CD4-positive, CD25-positive, alpha-beta regulatory T cell (primary cell): ENCODE measurements at places on chromosomes 16 and 17.
A peak's percentile ranks its signal among the peaks of the same experiment; 100 is the strongest.

GRCh38 chr16:85424260-85425073 lies 188.7 kb upstream of the GSE1 start:
- DNase-seq: no peak
- no peaks in the 10 kb centered on the region for H3K27me3 ChIP-seq
- H3K27ac ChIP-seq: no peak overlapping the region
- H3K4me3 ChIP-seq: no peak overlapping the region
- H3K36me3 ChIP-seq: no peaks in the 10 kb centered on the region
- no peaks in the 10 kb centered on the region for H3K4me1 ChIP-seq

DNA sequence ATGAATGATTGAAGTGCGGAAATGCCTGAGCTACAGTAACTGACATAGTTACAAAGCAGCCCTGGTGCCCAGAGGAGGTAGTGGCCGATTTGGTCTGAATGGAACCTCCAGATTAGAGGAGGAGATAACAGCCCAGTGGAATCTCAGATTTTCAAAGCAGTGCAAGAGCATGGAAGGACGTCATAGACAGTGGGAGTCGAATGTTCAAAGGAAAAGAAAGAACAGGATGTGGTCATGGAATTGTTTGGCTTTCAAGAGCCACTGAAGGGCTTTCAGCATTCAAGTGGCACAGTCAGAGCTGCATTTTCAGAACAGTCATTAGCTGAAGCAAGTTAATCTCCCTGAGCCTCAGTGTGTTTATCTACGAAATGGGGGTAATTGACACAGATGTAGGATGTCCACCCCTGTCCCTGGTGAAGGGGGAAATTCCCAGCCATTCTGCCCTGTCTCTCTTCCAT lies 104.6 kb upstream of the CACNG3 start:
- peak overlapping the region; percentile 34 for H3K4me3 ChIP-seq
- no peak overlapping the region for H3K27ac ChIP-seq
- peaks cover 15% of the 10 kb centered on the region for H3K4me1 ChIP-seq
- no peak for DNase-seq

GRCh38 chr16:81532491-81533174 lies 88.0 kb downstream of the CMIP start:
- DNase-seq: no peak
- H3K27ac ChIP-seq: no peak overlapping the region
- peaks cover 5% of the 10 kb centered on the region for H3K36me3 ChIP-seq
- H3K4me3 ChIP-seq: no peak overlapping the region

DNA sequence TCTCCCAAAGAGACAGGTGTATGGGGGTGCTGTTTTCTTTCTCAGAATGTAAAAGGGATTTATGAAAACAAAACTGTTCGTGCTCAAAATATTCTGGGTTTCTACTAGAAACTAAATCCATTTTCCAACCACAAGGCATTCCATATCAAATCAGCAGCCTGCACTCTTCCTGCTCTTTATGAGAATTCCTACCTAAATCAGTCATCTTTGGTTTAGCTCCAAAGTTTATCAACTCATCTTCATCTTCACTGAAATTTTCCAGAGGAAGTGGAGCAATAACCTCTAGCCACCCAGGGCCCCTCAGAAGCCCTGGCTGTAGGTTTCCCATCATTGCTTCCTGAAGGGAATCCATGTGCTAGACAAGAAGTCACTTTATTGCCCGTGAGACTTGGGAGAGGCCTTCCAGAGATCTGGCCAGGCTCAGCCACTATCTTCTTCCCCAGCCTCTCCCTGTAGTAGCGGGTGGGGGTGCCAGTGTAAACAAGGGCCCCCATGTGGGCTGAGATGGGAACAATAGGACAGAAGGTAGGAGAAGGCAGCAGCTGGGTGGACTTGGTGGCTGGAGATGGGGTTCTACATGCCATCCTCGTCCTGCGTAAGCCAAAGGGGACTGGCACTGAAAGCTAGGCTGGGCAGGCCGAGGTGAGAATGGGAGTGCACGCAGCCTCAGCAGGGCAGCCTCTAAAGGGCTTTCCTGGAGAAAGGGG lies 22.0 kb upstream of the ALDH3A1 start:
- no peak overlapping the region for H3K27ac ChIP-seq
- peaks cover 62% of the 10 kb centered on the region for H3K4me1 ChIP-seq
- no peaks in the 10 kb centered on the region for H3K27me3 ChIP-seq
- DNase-seq: no peak

DNA sequence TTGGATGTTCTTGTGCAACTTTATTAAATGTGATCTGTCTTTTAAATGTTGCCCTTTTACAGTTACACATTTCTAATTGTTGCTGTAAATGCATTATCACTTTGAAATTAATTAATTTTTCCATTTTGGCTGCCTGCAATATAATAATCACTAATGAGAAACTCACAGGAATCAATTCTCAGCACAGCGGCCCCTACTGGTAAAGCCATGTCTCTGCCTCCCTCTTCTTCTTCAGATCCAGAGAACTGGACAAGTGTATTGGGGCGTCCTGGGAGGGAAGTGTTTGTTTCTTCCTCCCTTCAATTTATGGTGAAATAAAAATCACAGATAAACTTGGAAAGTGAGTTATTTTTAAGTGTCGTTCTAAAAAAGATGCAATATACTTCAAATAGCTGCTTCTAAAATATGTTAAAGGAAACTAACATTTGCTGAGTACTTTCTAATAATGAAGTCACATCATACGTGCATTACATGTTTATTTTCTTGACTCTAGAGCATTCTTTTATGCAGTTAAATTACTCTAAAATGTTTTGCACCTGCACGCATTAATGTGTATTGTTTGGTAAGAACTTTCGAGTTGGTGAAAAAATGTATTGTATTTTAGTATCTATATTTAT lies 338.0 kb downstream of the WWOX start:
- H3K27ac ChIP-seq: no peak overlapping the region
- H3K4me3 ChIP-seq: no peak overlapping the region
- H3K36me3 ChIP-seq: no peaks in the 10 kb centered on the region

DNA sequence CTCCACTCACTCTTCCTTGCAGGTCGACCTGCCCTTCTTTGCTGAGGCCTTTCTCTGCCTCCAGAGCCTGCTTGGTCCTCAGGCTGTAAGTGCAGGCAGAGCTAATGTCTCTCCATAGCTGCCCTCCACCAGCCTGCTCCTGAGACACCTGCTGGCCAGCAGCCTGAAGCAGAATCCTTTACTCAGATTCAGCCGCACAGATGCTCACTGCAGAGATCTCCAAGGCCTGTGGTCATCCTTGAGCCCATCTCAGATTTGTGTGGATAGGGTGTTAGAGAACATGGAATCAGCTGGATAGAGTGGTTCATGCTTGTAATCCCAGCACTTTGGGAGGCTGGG lies 11.5 kb downstream of the DEXI start:
- no peak overlapping the region for H3K4me3 ChIP-seq
- H3K36me3 ChIP-seq: peaks cover 42% of the 10 kb centered on the region
- no peak overlapping the region for H3K27ac ChIP-seq

- H3K27me3 ChIP-seq: no peaks in the 10 kb centered on the region
- no peaks in the 10 kb centered on the region for H3K4me1 ChIP-seq
- no peak overlapping the region for H3K4me3 ChIP-seq
These were observed 223.5 kb downstream of the CYB561 start for GRCh38 chr17:63222655-63223054.

DNA sequence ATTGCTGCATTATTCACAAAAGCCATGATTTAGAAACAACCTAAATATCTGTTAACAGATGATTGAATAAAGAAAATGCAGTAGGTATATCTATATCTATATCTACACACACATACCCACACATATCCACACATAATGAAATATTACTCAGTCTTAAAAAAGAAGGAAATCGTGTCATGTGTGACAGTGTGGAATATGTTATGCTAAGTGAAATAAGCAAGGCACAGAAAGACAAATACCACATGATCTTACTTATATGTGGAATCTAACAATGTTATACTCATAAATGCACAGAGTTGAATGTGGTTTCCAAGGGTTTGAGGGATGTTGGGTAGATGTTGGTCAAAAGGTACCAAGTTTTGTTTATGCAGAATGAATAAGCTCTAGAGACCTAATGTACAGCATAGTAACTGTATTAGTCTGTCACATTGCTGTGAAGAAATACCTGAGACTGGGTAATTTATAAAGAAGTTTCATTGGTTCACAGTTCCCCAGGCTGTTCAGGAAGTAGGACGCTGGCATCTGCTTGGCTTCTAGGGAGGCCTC lies 156.1 kb downstream of the FTO start:
- no peaks in the 10 kb centered on the region for H3K27me3 ChIP-seq
- H3K36me3 ChIP-seq: peaks cover 15% of the 10 kb centered on the region
- DNase-seq: no peak
- H3K4me3 ChIP-seq: no peak overlapping the region

- no peak overlapping the region for H3K4me3 ChIP-seq
- no peaks in the 10 kb centered on the region for H3K27me3 ChIP-seq
- H3K36me3 ChIP-seq: no peaks in the 10 kb centered on the region
- H3K4me1 ChIP-seq: no peaks in the 10 kb centered on the region
- H3K27ac ChIP-seq: no peak overlapping the region
These were observed 38.2 kb downstream of the KSR1 start for GRCh38 chr17:27494192-27495091.

DNA sequence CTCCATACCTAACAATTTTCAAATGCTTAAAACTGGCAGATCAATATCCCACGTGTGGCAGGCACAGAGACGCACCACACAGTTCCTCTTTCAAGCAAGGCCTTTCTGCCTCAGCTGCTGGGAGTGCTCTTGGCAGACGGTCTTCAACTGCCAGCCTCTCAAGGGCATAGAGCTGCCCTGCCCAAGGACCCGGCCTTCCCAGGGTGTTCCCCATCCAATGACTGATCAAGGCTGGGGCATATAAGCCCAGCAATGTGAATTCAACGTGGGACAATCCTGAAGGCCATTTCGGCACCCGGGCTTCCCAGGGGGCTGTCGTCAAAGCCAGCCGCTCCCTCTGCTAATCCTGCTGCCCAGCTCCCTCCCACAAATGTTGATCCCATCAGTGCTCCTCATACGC lies 107.1 kb downstream of the STX8 start:
- H3K27ac ChIP-seq: no peak overlapping the region
- H3K4me1 ChIP-seq: peaks cover 26% of the 10 kb centered on the region
- no peaks in the 10 kb centered on the region for H3K27me3 ChIP-seq

DNA sequence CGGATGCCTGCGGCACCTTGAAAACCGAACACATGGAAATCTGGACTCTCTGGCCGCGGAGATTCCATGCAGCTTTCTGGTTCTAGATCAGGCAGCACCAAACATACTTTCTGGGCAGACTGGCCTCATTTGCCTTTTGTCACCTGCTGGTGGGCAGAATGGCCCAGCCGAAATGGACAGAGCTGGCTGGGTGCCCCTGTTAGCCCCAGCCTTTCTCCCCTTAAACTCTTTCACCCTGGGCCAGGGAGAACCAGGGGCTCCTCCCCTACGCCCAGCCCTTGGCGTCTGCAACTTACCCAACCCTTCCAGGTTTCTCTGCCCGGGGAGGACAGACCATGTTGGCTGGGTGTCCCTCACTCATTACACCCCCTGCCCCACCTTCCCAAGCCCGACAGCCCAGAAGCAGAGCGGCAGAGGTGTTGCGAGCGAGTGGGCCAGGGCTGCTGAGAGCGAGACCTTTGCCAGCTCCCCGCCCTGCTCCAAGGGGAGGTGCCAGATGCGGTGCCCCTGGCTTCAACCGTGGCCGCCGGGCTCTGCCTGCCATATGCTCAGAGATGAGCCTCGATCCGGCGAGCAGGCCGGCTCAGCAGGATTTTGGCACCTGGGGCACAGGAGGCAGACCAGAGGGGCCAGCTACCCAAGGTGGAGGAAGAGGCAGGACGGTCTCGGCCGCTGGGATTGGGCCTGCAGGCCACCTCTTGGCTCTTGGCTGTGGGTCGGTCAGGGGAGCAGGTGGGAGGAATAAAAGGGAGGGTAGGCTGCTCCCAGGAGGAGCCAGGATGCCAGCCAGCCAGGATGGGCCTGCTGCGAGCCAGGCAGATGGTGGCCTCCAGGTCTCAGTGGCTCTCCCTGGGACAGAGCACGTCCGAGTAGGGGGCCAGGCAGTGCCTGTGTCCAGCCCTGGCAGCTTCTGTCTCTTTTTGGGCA lies 191.3 kb downstream of the NTN1 start:
- no peak overlapping the region for H3K27ac ChIP-seq
- no peaks in the 10 kb centered on the region for H3K27me3 ChIP-seq
- H3K4me3 ChIP-seq: no peak overlapping the region
- H3K4me1 ChIP-seq: no peaks in the 10 kb centered on the region
- no peaks in the 10 kb centered on the region for H3K36me3 ChIP-seq
- DNase-seq: no peak

DNA sequence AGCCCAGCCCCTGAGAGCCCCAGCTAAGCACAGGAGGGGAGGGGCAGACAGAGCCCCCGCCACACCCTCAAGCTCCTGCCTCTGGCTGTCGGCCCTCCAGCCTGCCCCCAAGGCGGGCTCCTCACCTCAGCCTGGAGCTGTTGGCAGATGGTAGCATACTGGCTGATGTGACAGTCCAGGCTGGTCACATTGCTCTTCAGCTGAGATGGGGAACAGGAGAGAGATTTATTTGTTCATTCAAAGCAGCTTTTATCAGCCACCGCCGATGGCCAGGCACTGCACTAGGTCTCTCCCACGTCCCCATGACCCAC lies 14.8 kb downstream of the KIF18B start:
- no peaks in the 10 kb centered on the region for H3K36me3 ChIP-seq
- H3K4me3 ChIP-seq: no peak overlapping the region
- no peak overlapping the region for H3K27ac ChIP-seq
- no peaks in the 10 kb centered on the region for H3K4me1 ChIP-seq

DNA sequence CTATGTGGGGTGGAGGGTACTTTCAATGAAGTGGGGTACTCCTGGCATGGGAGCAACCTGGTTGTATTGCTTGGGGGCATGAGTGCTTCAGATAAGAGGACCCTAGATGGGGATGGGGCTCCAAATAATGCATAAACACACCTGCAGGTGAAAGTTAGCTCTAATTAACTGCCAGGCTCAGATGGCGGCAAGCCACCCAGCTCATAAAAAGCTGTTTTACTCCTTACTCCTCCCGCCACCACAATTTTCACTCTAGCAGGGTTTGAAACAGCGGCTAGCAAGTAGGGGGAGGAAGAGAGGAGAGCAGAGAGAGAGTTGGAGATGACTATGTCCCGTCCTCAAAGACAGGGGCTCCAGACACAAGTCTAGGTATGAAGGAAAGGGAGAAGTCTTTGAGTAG lies 117.7 kb upstream of the WSCD1 start:
- H3K27me3 ChIP-seq: peaks cover 5% of the 10 kb centered on the region
- no peak overlapping the region for H3K4me3 ChIP-seq
- no peaks in the 10 kb centered on the region for H3K36me3 ChIP-seq
- H3K27ac ChIP-seq: no peak overlapping the region

DNA sequence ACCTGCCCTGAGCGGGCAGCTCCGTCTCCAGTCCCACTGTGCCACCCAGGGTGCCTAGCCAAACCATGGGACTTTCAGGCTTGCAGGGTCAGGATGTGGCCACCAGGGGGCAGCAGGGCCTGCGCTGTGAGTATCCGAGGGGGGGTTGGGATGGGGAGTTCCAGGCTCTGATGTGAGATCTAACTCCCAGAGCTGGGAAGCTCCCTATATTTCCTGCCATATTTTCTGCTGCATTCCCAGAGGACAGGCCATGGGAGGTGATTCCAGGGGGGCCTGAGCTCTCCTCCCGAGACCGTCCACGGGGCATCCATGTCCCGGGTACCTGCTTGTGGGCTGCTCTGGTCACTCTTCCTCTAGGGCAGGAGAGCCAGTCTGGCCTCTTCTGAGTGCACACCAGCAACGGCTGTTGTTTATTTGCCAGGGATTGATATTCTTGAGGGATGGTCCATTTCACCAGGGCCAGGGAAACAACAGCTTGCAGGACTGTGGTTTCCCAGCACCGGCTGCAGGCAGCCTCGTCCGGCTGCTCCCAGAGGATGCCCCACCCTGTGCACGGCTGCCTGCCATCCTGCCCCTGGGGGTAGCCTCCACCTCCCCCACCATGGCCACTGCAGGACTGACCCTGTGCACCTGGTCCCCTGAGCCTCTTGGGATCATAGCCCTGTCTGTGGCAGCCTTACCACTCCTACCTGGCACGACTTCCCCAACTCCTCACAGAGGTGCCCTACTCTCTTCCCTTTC lies 1.2 kb downstream of the GPR142 start:
- no peaks in the 10 kb centered on the region for H3K27me3 ChIP-seq
- H3K4me1 ChIP-seq: peaks cover 18% of the 10 kb centered on the region
- H3K36me3 ChIP-seq: no peaks in the 10 kb centered on the region
